ENCODE measurements at places on chromosomes 16 and 17.

DNA sequence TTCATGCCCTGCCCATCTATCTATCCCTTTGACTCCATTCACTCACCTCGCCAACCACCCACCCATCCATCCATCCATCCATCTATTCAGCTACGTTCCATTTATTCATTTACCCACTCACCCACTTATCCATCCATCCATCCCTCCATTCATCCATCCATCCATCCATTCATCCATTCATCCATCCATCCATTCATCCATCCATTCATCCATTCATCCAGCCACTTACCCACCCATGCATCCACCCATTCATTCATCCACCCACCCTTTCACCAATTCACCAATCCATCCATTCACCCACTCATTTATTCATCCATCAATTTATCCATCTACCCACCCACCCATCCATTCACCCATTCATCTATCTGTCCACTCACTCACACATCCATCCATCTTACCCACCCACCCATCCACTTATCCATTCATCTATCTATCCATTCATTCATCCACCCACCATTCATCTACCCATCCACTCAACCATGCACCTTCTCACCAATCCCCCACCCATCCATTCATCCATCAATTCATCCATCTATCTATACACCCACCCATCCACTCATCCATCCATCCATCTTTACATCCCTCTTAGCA lies 19.5 kb upstream of the KCNJ12 start:
- DNase-seq: no peak

DNA sequence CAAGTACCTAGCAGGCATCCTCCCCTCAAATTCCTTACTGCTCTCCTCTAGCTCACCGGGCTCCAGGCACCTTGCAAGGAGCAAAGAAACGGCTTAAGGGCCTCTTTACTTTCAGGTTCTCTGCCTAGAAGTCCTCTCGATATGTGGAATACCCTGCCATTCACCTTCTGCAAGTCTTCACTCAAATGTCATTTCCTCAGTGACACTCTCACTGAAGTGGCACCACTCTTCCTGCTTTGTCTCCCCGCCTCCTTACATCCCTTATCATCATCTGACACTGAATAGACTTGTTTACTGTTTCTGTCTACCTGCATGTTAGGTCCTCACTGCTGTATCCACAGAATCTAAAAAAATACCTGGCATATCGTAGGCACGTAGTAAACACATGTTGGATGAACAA lies 947 bp downstream of the SLC7A6OS start:
- no peak for DNase-seq

DNA sequence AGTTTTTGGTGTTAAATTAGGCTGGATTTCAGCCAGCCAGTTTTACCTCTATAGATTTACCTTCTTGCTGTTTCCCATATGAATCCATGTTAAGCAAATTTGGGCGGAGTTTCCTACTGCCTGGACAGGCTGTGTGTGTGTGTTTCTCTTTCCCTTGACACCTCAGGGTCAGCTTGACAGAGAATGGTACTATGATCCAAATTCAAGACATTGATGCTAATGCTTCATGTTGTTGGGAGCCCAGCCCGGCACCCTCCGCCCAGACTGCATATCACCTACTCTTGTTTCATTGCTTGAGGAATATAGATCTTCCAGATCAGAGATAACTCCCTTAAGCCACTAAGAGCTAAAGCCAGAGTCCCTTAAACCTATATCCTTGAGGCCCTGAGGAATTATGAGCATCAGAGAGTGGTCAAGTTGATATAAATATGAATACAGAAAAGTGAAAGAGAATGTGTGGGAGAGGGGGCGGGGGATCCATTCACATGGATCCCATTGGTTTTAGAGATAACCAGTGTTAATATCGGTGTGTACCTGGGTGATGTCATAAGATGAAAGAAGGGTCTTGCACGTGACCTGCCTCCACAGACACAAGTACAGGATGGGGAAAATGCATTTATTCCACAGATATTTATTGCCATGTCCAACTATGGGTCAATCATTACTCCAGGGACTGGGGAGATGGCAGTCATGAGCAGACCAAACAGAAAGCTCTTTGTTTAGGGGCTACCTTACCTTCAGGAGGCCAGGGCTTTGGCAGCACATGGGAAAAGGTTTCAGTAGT lies 69.7 kb downstream of the WIPI1 start:
- DNase-seq: no peak

DNA sequence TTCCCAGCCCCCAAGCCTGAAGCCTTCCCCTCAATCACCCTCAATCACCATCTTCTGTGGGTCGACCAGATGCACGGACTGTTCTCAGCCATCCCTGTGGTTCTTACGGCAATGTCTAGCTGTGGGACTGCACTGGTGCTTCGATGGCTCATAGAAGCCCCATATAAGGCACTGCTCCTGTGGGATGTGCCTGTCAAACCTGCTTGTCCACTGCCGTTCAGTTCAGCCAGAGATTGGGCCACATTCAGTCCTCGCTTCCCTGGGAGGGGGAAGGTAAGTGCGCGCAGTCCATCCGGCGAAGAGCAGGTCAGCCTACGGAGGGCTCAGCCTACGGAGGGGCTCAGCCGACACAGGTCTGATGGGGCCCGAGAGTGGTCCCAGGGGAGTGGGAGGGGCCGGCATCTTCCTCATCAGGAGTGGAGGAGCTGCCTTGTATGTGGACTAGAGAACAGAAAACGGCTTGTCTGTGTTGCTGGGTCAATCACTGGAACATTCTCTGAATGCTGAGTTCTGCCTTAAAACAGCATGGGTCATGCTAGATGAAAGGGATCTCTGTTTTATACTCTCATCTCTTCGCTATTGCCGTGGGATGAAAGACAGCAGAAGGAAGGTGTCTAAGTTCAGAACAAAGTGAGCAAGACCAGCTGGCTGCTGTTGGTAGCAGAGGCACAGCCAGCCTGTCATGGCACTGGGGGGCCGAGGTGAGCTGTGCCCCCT lies at the start of gene CARD14:
Gene CARD14, plus strand, starts transcription at position 247 of the 717 bp plus-strand sequence. CDS start 11,409 bp downstream, outside the sequence.
- DNase-seq: no peak

DNA sequence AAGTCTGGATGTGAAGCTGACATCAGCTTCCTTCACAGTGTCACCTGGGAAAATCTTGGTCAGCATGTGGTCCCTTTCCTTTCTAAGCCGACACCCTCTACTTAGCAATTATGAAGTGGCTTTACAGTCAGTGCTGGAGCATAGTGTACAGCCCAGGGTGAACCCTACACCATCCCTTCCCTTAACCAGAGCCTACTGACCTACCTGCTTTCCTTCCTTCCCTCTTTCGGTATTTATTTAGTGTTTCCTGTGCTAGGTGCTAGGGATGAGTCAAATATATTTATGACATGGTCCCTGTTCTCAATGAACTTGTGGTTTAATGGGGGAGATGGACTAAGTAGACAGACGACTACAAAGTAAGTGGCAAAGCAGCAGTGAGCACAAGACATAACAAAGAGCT lies 77.5 kb downstream of the CDK5R1 start:
- DNase-seq: no peak

- peak; percentile 76 for DNase-seq
These were observed 2.0 kb upstream of the YPEL2 start for GRCh38 chr17:59329176-59330052.

DNA sequence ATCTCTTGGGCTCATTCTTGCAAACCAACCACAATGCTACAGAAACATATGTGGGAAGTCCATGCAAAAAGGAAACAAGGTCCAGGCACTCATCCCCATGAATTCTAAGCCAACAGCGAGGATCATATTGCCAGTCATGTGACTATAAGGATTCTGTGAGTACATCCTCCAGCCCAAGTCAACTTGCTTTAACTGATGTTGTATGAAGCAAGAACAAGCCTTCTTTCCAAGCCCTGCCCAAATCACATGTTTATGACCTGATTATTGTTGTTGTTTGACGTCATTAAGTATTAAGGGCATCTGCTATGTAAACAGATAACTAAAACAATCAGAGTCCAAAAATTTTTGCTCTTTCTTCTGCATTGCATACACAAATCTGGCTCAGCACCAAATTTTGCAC lies 78.2 kb upstream of the MON1B start:
- no peak for DNase-seq

DNA sequence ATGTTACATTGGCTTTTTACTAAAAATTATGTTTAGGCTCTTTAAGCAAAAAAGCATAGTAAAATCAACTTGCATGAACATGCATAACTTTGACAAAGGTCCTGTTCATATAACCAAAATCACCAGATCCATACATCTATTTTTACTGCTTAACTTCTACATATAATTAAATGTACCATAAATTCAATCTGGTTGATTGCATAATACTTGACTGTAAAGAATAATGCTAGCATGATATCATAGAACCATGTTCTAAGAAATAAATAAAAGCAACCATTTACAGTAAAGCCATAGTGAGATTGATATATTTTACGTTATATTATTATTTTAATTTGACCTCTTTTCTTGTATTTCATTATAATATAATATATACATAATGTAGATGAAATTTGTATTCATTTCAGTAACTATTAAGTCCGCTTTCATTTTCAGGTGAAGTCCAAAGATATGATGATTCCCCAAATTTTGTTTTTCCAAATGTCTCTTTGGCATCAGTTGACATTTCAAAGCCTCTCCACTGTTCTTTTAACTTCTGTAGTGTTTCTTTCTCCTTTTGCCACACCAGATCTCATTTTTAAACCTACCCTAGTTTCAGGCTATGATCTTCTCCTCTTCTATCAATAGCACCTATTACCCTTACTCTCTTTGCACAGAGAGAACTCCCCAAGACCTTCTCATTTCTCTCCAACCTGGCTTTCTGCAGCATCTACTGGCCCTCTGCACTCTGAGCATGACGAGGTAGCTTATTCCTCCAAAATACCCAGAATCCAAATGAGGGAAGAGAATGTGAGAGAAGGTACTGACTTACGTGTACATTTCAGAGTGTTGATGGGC lies 1.8 kb downstream of the APOH start:
- no peak for DNase-seq

- DNase-seq: no peak
These were observed 15.0 kb downstream of the SMPD3 start for GRCh38 chr16:68433316-68433715.

DNA sequence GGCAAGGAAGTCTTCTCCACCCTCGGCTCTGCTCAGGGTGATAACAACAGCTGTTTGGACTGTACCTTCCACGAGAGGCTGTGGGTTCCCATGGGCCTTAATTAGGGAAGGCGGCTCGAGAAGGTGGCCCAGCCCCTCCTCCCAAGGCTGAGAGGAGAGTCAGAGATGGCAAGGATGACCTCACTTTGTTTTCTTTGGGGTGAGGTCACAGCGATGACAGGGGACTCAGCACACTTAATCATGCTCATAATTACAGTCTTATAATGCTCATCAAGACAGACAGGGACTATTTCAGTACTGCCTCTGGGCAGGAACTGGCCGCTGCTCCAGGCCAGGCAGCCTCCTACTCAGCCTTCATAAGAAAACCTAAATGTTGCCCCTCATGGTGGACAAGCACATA lies 19.7 kb downstream of the WFDC1 start:
- DNase-seq: no peak

GRCh38 chr16:89346869-89347268 lies 129.4 kb downstream of the ZNF778 start:
- no peak for DNase-seq

DNA sequence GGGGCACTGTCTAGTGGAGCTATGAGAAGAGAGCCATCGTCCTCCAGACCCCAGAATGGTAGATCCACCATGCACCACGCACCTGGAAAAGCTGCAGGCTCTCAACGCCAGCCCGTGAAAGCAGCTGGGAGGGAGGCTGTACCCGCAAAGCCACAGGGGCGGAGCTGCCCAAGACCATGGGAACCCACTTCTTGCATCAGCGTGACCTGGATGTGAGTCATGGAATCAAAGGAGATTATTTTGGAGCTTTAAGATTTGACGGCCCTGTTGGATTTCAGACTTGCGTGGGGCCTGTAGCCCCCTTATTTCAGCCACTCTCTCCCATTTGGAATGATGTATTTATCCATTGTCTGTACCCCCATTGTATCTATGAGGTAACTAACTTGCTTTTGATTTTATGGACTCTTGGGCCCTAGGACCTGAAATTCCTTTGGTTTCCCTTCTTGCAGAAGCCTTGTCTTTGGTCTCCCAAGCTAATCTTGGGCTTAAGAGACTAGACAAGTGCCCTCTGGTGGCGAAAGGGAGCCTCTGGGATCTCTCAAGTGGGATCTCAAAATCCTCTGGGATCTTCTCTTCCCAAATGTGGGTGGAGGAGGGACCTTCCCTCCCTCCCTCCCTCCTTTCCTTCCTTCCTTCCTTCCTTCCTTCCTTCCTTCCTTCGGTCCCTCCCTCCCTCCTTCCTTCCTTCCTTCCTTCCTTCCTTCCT lies 58.2 kb upstream of the HAPSTR1 start:
- peak; percentile 7 for DNase-seq

GRCh38 chr17:73200476-73200875 lies 7.6 kb downstream of the COG1 start:
- DNase-seq: no peak

GRCh38 chr17:81832608-81833159 lies 407 bp downstream of the MCRIP1 start:
- no peak for DNase-seq

- no peak for DNase-seq
These were observed 742.8 kb upstream of the SOX9 start for GRCh38 chr17:71378036-71378435.

- no peak for DNase-seq
These were observed 11.6 kb upstream of the NTN1 start for GRCh38 chr17:9009737-9010136.

GRCh38 chr17:74573169-74573568 lies 5.9 kb upstream of the CD300H start:
- no peak for DNase-seq

DNA sequence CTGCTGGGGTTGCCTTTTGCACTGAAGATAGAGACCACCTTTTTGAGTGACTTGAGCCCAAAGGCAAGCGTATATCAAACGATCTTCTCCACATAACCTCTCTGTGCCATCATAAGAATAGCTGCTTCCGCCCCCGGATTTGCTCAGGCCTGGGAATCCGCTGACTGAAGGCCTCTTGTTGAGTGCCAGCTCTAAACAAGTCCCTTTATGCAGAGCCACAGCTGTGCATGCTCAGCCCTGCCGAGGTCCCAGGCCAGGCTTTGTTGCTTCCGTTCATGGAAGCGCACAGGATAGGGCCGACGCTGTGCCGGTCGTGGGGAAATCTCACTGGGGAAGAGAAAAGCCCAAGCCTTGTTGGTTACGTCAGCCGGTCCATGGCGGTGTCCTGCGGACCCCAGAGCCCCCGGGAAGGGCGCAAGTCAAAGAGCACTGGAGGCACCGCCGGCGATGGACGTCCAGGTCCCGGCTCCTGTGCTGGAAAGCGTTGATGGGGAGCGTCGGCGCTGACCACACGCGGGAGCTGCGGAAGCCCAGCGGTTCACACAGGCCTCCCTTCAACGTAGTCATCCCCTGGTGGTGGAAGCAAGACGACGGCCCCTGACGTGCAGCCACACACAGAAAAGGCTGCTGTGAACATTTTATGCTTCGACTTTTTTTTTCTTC lies 23.5 kb upstream of the RPL13 start:
- no peak for DNase-seq

- no peak for DNase-seq
These were observed 71.3 kb upstream of the CDH5 start for GRCh38 chr16:66295213-66295612.

GRCh38 chr16:54277845-54278703 lies 8.5 kb downstream of the IRX3 start:
- no peak for DNase-seq

- DNase-seq: no peak
These were observed 6.0 kb downstream of the VASN start for GRCh38 chr16:4377573-4378154.

- no peak for DNase-seq
These were observed 11.2 kb upstream of the KCNJ2 start for GRCh38 chr17:70158180-70158579.

- no peak for DNase-seq
These were observed 71.4 kb upstream of the TNRC6C start for GRCh38 chr17:77887110-77887463.

GRCh38 chr16:56675685-56676210 lies 6.1 kb downstream of the MT1H start:
- peak; percentile 30 for DNase-seq

All from CD4-positive, alpha-beta T cell treated with Interleukin-4 for 1 hour (primary cell).